Left renal cortex interstitium (tissue), 4 donors: ENCODE measurements at places on chromosomes 11 and 22.

DNA sequence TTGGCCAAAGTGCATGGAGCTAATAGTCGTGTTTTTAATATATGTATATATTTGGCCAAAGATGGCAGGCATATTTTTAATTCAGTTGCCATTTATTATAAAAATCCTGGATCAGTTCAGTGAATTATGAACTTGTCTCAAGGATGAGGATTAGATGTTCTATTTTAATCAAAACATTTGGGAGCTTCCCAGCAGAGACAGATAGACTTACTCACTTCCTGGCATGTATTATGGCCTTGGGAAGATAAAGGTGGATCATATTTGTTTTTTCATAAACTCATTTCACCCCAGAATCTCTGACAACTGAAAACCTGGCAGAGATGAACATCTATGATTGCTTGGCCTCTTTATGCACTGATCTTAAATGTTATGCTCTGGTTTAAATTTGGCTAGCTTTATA lies 148.8 kb downstream of the NCAM1 start:
- DNase-seq: no peak

DNA sequence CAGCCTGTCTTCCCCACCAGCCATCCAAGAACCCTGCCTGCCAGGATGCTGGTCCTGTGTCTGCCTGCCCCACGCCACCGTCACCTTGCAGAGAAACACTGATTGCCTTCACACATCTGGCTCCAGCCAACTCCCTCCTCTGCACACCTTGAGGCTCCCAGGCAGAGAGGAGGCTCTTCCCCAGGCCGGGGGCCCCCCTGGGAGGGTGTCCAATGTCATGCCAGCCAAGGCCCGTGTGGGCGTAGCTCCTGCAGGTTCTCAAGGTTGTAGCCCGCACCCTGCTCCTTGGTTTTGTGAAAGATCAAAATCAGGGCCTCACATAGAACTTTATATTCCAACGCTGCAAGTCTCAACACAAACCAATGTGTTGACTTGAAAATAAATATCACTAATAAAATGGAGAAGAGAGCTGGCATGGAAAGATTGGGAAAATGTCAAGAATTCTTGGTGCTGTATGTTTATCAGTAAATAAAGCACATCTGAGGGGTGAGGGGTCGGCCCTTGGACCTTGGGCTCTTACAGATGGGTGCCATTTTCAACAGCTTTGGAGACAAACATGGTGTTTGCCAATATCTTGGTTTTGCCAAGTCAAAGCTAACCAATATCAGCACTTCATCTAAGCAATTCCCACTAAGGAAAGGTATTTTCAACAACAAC lies 6.7 kb upstream of the PPARA start:
- DNase-seq: no peak

- no peak for DNase-seq
Measured at GRCh38 chr11:114260483-114260882, 35.7 kb upstream of the NNMT start.

- no peak for DNase-seq
Measured at GRCh38 chr22:19400881-19401280, 30.7 kb downstream of the HIRA start.
